ENCODE measurements at places on chromosomes 3 and 15. TPM values are rescaled to one million over a fixed set of nuclear protein-coding genes. Genes with fewer than 3 reads are reported as not detected.

Gene ISL2
- 0.15 TPM for total RNA-seq

Gene GHRL
- 0.73 TPM for total RNA-seq

Gene IL17RD
- 0.02 TPM for total RNA-seq

Gene TM4SF4
- total RNA-seq, result not detected

Gene ANO10
- total RNA-seq, result 8.5 TPM

Gene ZBBX
- not detected for total RNA-seq

Gene TF
- 0.67 TPM for total RNA-seq

Gene TSC22D2
- total RNA-seq, result 13.7 TPM

Gene TMC3
- total RNA-seq, result not detected

Gene EPHB1
- 1.3 TPM for total RNA-seq

Gene RETNLB
- total RNA-seq, result not detected

Gene RTP1
- not detected for total RNA-seq

Gene MANF
- total RNA-seq, result 162 TPM

Gene MKRN2
- total RNA-seq, result 28.5 TPM

Gene FETUB
- total RNA-seq, result not detected

Gene EBLN2
- 6.0 TPM for total RNA-seq

Gene ZMYND10
- 1.00 TPM for total RNA-seq

Gene MITF
- total RNA-seq, result not detected

Gene RTF1
- 26.2 TPM for total RNA-seq

Gene MORC1
- total RNA-seq, result not detected

Gene CCDC80
- total RNA-seq, result not detected

Gene EFL1
- 27.7 TPM for total RNA-seq

Gene CCDC71
- 18.8 TPM for total RNA-seq

Gene EXD1
- not detected for total RNA-seq

Gene DISP2
- total RNA-seq, result 0.05 TPM

Gene SCAMP5
- 0.19 TPM for total RNA-seq

Gene ETV5
- 0.74 TPM for total RNA-seq

Gene CLDN16
- not detected for total RNA-seq

Gene PPP2R3A
- 0.17 TPM for total RNA-seq

Gene CGNL1
- total RNA-seq, result not detected

Gene WDR93
- not detected for total RNA-seq

Gene GOLGA6L4
- total RNA-seq, result 0.92 TPM

Data from activated CD4-positive, alpha-beta memory T cell treated with anti-CD3 and anti-CD28 coated beads for 36 hours (primary cell).